ENCODE measurements at places on chromosomes 7 and 10.

DNA sequence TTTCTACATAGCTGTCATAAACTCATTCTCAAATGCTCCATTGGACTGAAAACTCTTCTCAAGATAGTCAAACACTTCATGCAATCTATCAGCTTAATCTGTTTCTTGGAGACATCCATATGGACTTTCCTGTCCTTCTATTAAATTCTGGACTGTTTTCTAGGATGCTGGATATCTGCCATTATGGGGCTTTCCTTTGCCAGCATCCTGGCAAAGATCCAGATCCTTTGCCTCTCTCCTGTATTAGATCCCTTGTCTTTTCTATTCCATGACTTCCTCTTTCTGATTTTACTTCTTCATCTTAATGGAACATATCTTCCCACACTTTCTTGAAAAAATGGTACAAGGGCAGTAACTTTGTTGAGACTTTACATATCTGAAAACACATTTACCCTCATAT lies 35.9 kb upstream of the SKAP2 start:
- DNase-seq = no peak

GRCh38 chr10:75029420-75029819 lies 82.0 kb upstream of the SAMD8 start:
- DNase-seq = no peak

DNA sequence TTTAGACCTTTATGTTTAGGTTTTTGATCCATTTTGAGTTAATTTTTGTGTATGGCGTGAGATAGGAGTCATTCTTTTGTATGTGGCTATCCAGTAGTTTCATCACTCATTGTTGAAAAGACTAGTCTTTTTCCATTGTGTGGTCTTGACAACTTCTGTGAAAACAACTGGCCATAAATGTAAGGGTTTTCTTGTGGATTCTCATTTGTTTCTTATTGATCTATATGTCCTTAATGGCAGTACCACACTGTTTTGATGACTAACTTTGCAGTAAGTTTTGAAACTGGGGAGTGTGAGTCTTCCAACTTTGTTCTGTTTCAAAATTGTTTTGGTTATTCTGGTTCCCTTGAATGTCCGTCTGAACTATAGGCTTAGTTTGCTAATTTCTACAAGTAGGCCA lies 16.3 kb downstream of the SEPTIN7 start:
- DNase-seq = no peak

GRCh38 chr10:60513281-60513680 lies 123.6 kb upstream of the ANK3 start:
- no peak for DNase-seq

DNA sequence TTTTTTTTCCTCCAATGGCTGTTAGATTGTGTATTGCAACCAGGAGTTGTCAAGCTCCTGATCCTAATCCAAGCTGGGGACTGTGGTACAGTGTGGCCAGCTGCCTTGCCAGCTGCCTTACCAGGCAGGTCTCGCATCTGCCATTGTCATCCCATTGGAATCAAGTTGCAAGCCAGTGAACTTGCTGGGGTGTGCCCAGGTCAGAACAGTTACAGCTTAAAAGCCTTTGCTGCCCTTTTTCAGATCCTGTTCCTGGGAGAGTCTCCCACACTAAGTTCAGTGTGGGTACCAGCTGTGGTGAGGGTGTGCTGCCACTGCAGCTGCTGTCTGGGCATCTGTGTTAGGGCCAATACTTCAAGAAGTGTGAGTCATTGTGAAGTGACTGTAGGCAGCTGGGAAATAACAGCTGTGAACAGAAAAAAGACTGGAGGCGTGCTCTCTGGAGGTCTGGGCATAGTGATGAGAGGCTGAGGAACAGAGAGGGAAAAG lies 72.8 kb downstream of the CCNY start:
- DNase-seq = no peak
